ENCODE measurements at places on chromosomes 16 and 17.

GRCh38 chr17:1164935-1165556 lies 14.7 kb downstream of the ABR start:
- no peak for DNase-seq

GRCh38 chr16:47626246-47626645 lies 165.1 kb downstream of the PHKB start:
- DNase-seq = no peak

- no peak for DNase-seq
Measured at GRCh38 chr17:49993423-49994060, 1.5 kb downstream of the DLX3 start.

- DNase-seq = no peak
Measured at GRCh38 chr16:54473226-54473993, 186.8 kb upstream of the IRX3 start.

GRCh38 chr16:81810894-81811538 lies 31.9 kb downstream of the PLCG2 start:
- no peak for DNase-seq

DNA sequence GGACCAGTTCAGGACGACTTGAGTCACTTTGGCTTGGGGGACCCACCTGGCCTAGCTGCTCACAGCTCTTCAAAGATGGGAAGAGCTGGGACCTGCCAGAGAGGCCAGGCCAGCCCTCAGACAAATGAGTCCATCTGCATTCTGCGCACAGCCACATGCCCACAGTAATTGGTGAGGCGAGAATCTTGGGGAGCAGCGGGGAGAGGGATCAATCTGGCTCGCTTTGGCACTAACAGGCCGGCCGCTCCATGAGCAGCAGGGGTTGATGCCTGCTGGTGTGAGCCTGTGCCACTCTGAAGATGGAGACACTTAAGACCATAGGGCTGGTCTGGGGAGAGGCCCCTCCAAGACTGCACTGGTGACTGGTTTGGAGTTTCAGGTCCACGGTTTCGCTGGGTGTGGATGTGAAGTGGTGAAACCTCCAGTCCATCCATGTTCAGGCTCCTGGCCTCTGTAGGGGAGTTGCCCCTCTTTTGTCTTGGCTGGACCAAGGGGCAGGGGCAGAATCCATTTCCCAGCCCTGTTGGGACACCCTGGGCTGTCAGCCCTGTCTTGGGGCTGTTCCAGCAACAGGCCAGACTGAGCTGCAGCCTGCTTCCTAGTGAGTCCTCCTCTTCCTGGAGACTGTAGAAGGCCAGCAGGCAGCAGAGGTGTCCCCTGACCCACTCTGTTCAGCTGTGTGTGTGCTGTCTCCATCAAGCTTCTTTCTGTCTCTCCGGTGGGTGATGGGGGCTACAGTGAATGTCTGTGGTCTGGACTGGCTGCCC lies 7.3 kb downstream of the CTRL start:
- DNase-seq = no peak

GRCh38 chr16:81493755-81494433 lies 49.3 kb downstream of the CMIP start:
- DNase-seq = no peak

- DNase-seq = no peak
Measured at GRCh38 chr16:1393613-1394176, 20.8 kb downstream of the UNKL start.

- no peak for DNase-seq
Measured at GRCh38 chr16:12387786-12388185, 411.3 kb downstream of the SNX29 start.
